ENCODE measurements at places on chromosomes 2 and 18.

- no peak for DNase-seq
Observed at GRCh38 chr2:15073664-15074063, 441.1 kb downstream of the LRATD1 start.

- DNase-seq: no peak
Observed at GRCh38 chr2:85758361-85759256, 4.8 kb downstream of the ATOH8 start.

DNA sequence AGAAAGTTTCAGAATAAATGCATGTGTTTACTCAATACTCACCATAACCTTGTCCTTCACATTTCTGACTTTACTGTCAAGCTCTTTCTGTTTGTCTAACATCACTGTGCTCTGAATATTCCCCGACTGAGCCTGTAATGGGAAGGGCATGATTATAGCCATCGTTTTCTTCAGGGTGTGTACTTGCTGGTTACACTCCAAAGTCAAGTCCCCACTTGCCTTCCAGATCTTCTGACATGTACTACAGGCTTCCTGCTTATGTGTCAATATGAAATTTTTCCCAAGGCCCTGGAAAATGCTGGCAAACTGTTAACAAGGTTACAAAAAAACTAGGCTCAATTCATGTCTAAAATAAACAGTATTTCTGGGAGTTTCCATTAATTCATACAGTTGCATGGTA, 12.9 kb downstream of the STAT1 start:
- no peak for DNase-seq

- no peak for DNase-seq
Observed at GRCh38 chr2:30283931-30284565, 52.7 kb downstream of the LBH start.

GRCh38 chr2:201415149-201415548, 36.1 kb downstream of the TRAK2 start:
- no peak for DNase-seq

- no peak for DNase-seq
Observed at GRCh38 chr2:57075226-57075625, 891.4 kb downstream of the CCDC85A start.

DNA sequence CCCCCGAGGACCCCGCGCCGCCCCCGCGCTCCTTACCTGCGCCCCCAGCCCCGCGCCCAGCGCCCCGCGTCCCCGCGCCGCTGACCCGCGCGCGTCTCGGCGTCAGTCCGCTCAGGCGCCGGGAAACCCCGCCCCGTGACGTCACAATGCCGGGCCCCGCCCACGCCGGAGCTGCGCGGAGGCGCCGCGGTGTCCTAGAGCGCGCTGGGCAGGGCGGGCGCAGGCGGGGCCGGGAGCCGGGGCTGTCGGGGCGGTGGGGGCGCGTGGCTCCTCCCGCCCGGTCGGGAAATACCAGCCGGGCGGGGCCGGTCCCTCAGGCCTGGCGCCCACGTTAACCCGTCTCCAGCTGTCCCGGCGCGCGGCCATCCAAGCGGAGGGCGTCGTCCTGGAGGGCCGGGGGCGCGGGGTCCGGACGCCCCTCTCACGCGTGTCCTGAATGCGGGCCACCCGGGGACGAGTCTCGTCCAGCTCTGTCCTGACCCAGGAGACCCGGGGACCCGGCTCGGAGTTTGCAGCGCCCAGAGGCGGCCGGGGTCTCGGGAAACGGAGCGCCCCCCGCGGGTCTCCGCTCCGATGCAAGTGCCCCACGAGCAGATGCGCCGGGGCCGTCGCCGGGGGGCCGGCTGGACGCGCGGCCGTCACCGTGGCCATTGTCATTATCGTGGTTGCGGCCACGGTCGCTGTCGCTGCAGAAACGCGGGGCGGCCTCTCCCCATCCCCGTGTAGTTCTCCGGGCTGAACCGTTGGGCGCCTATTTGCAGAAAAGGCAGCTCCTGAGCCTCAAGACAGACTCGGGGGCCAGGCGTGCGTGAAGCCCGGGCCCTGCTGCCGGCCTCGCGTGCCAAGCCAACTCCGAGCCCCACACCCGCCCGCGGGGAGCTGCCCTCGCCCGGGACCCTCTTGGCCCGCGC, at the start of gene SLC66A2:
Gene SLC66A2 (minus strand): TSS at position 109 of the 911 bp plus-strand sequence. CDS start 727 bp downstream, outside the sequence.
- DNase-seq: no peak

DNA sequence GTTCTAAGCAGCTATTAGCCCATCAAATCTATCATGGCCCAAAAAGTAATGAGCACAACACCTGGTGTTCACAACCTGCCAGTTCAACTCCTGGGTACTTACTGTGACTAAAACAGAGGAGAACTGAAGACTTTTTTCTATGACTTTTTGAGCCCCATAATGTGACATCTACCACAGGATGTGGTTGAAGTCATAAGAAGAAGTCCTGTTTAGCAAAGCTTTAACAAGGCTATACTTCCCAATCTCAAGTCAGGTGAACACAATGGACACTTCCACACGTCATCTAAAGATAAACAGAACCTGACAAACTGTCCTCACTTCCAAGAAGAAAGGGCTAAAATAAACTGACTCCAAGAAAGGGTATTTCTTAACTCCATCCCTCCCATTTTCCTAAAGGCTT, 138.8 kb downstream of the ATAD2B start:
- DNase-seq: no peak

DNA sequence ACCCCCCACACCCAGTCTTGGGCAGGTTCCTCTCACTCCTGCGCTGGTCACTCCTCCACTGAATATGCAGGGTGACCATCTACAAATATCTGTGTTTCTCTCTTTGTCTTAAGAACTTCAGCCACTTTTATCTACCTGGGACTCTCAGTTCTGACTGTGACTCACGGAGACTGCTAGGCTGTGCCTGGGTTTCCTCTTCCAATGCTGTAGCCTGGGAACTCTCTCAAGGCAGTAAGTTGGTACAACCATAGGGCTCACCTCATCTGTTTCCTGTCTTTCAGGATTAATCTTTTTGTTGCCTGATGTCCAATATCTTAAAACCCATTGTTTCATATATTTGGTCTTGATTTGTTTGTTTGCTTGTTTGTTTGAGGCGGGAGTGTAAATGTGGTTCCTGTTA, 47.2 kb upstream of the ZNF396 start:
- no peak for DNase-seq

GRCh38 chr2:207227062-207227748, 61.5 kb upstream of the KLF7 start:
- no peak for DNase-seq

DNA sequence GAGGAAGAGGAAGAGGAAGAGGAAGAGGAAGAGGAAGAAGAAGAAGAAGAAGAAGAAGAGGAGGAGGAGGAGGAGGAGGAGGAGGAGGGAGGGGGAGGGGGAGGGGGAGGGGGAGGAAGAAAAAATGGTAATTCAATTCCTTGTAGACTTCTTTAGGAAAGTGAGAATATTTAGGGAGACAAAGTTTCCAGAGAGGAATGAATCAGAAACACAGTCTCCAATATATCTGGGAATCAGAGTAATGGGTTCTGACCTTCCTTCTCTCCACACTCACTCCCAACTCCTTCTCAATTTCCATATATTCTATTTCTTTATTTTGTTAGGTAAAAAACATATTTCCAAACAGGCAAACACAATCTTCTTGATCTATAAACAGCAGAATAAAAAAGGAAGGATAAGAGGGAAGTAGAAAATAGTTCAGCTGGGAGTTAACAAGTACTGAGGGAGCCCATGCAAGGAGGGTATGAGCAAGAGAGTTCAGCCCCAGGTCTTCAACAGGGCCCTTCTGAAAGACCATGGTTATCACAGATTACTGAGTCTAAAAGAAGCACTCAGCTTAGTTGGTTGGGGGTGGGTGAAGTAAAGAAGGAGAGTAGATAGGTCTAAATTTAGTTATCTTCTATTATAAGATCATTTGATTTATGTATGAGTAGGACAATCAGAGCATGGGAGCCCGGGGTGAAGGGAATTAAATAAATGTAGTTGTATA, 480.8 kb downstream of the NRXN1 start:
- no peak for DNase-seq

DNA sequence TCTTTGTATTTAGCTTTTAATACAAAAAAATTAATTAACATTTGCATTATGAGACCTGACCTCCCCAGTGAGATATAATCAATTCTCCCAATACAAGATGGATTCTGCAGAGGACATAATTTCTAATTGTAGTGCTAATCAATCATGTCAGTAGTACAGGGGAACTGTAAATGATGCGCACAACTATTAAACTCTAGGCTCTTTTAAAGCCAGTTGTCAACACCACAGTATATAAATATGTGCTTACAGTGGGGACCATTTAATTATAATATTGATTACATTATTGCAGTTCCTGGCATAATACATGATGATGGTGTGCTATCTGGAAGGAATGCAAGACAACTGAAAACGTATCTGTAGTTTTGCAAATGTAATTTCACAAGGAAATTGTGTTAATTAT, 285.6 kb upstream of the EPHA4 start:
- no peak for DNase-seq

DNA sequence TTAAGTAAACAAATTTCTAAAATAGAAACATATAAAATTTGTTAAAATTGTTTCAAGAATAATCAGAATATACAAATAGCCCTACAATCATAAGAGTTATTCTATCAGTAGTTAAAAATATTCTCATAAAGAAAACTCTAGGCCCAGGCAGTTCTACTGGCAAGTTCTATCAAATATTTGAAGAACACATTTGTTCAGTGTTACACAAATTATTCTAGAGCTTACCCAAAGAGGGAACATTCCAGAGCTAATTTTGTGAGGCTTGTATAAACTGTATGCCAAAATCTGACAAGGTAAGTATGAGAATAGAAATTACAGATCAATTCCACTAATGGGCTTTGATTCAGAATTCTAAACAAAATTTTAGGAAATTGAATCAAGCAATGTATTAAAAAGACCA, 241.4 kb upstream of the FBXO11 start:
- no peak for DNase-seq

- no peak for DNase-seq
Observed at GRCh38 chr18:5620289-5620688, 76.5 kb upstream of the EPB41L3 start.

GRCh38 chr2:7440977-7441376, 523.8 kb downstream of the RNF144A start:
- no peak for DNase-seq

GRCh38 chr18:32086881-32087280, 4.8 kb upstream of the RNF138 start:
- DNase-seq: no peak

DNA sequence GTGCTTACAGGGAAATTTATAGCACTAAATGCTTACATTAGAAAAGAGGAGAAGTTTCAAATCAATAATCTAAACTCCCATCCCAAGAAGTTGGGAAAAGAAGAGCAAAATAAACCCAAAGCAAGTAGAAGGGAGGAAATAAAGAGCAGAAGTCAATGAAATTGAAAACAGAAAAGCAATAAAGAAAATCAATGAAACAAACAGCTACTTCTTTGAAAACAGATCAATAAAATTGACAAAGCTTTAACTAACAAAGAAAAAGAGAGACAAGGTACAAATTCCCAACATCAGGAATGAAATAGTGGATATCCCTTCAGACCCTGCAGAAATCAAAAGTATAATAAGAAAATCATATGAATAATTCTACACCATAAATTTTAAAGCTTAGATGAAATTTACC, 25.5 kb upstream of the ONECUT2 start:
- no peak for DNase-seq

- no peak for DNase-seq
Observed at GRCh38 chr2:114049280-114049679, 159.4 kb downstream of the ACTR3 start.

- DNase-seq: no peak
Observed at GRCh38 chr2:121266543-121267106, 18.4 kb downstream of the TFCP2L1 start.

DNA sequence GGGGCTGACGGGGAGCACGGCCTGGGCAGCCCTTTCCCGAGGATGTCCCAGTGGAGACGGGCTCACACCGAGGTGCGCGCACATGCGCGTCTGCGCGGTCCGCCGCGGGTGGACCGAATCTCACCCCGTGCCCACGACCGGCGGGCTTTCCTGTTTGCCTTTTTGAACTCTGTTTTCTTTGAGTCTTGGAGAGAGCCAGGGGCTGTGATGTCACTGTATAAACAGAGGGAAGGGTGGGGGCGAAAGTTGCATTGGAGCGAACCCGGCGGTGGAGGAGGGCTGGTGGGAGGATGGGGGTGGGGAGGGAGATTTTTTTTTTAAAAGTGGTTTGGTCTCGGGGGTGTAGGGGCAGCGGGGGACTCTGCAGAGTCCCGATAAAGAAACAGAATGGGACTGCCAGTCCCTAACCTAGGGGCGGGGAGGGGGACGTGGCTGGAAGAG, 141.2 kb upstream of the CTAGE1 start:
- no peak for DNase-seq

GRCh38 chr2:222364285-222364895, 60.0 kb upstream of the SGPP2 start:
- no peak for DNase-seq

DNA sequence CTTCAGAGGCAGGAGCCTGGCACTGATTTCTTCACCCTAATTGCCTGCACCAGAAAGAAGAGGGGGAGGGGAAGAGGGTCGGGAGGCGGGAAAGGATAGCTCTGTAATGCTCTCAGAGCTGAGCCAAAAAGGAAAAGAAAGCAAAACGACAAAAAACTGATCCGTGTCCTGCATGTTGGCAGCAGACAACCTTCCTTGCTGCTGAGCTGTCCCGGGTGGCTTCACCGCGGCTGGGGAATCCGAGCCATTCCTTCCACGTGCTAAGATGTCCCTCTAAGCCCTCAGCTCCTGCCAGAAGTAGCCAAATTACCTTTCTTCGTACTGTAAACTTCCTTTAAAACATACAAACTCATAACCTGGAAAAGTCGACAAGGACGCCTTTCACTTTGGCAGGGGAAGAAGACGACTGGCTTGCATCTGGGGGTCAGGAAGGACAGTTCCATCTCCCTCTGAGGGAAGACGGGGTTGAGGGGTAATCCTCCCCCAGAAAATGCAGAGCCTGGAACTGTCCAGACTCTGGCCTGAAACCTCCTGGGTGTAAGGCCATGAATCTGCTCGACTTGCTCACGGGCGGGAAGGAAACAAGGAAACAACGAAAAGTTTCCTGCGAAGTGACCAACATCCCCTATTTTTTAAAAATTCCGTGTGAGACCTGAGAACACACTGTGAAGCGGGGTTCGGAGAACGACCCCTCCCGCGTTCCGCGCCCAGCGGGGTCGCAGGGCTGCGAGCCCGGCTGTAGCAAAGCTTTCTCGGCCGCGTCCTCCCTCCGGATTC, 7.7 kb downstream of the OTX1 start:
- no peak for DNase-seq

DNA sequence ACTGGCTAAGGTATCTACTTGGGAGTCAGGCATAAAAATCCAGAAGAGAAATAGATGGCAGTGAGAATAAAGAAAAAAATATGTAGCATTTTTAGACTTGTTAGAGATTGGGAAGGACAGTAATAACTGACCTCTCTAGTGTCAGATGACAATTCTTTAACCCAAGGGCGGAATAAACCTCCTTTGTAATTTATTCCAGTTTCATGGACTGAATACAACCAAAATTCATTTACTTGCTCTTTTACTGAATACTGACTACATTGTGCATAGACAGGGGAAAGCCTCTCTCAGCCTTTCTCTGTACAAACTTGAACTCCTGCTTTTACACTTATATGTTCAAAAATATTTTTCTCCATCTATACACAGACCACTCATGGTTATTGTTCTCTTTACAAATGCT, 475.3 kb upstream of the RAB12 start:
- DNase-seq: no peak

- no peak for DNase-seq
Observed at GRCh38 chr2:58357521-58357920, 116.4 kb upstream of the FANCL start.

GRCh38 chr2:41782306-41783158, 265.3 kb upstream of the PKDCC start:
- peak; percentile 33 for DNase-seq

All from Panc1 (cell line).